A172 (cell line): ENCODE measurements at places on chromosomes 5 and 9. TPM values are rescaled to one million over a fixed set of nuclear protein-coding genes. Genes with fewer than 3 reads are reported as not detected.

The PHF24 gene
- 0.05 TPM in 1 of 2 replicates, not detected in the other for total RNA-seq

The BASP1 gene
- 49.2 and 72.9 TPM in 2 replicates for total RNA-seq

The MARCHF3 gene
- total RNA-seq, result 4.8 and 6.4 TPM in 2 replicates

The IFNA2 gene
- total RNA-seq, result not detected in 2 replicates

The CENPH gene
- 87.3 and 102 TPM in 2 replicates for total RNA-seq

The PRUNE2 gene
- total RNA-seq, result 3.6 and 9.3 TPM in 2 replicates

- no peak for DNase-seq
Measured at GRCh38 chr9:86347991-86348390, 6.2 kb downstream of the TUT7 start.

DNA sequence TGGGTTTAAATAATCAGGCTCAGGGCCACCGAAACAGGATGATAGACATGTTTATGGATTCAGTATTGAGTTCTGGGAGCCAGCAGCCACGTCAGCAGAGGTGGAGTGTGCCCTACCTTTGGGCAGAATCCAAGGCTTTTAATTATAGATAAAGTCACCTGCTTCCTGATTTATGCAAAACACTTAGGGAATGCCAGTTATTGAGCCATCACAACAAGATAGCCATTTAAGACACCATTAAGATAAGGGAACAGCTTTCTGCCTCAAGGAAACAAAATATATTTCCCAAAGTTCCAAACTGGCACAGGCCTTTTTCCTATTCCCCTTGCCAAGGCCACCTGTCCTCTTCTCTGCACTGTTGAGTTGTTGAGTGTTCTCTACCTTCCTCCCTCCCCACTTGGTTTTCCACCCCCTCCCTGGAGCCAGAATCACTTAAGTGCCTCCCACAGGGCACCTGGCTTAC is 2.4 kb downstream of the CCL28 start:
- DNase-seq, result no peak

GRCh38 chr9:133148199-133149129 is 15.2 kb downstream of the GBGT1 start:
- no peak for DNase-seq

- no peak for DNase-seq
Measured at GRCh38 chr5:176535664-176536131, 1.5 kb downstream of the RNF44 start.

GRCh38 chr9:109767404-109767803 is 12.6 kb upstream of the PALM2AKAP2 start:
- no peak for DNase-seq
